Uterus (tissue), 4 donors: ENCODE measurements at places on chromosomes 2 and 18.

- H3K27me3 ChIP-seq: no peaks in the 10 kb centered on the region
- H3K36me3 ChIP-seq: no peaks in the 10 kb centered on the region
- H3K4me1 ChIP-seq: no peaks in the 10 kb centered on the region
- no peak overlapping the region for H3K4me3 ChIP-seq
Observed at GRCh38 chr2:84781942-84782716, 98.8 kb downstream of the TRABD2A start.

DNA sequence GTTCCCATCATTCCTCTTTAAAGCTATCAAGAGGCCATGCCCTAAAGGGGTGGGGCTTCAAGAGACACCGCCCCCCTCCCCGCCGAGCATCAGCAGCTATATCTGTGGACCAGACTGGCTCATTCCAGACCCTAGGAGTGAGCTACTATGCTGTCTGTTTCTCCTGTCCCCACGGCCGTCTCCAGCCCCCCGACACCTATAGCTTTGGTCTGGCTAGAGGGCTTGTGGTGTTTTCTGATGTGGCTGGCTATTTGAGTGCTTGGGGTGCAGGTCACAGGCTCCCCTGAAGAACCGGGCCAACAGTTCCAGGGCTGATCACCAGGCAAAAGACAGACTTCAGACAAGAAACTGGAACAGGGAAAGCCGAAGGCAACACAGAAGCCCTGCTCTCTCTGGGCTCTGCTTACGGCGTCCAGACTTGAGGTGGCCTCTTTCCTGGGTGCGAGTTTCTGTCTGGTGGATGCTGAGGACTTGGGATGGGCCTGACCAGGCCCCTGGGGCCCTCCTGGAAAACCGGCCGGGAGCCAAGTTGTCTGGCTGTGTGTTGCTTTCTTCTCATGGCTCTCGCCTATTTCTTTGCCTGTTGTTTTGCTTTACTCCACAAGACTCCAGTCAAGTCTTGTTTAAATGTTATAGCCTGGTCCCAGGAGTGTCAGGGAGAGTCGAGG is 83.6 kb downstream of the KLHL29 start:
- H3K27ac ChIP-seq: no peak overlapping the region
- no peaks in the 10 kb centered on the region for H3K36me3 ChIP-seq

- H3K4me3 ChIP-seq: no peak overlapping the region
- no peak overlapping the region for H3K27ac ChIP-seq
- no peak for DNase-seq
- H3K36me3 ChIP-seq: no peaks in the 10 kb centered on the region
- no peaks in the 10 kb centered on the region for H3K27me3 ChIP-seq
- H3K4me1 ChIP-seq: no peaks in the 10 kb centered on the region
Observed at GRCh38 chr2:8015848-8016600, 665.8 kb upstream of the ID2 start.

GRCh38 chr2:39902103-39902502 is 123.0 kb upstream of the THUMPD2 start:
- H3K4me3 ChIP-seq: no peak overlapping the region
- H3K27ac ChIP-seq: no peak overlapping the region
